ENCODE measurements at places on chromosomes 11 and 22.

DNA sequence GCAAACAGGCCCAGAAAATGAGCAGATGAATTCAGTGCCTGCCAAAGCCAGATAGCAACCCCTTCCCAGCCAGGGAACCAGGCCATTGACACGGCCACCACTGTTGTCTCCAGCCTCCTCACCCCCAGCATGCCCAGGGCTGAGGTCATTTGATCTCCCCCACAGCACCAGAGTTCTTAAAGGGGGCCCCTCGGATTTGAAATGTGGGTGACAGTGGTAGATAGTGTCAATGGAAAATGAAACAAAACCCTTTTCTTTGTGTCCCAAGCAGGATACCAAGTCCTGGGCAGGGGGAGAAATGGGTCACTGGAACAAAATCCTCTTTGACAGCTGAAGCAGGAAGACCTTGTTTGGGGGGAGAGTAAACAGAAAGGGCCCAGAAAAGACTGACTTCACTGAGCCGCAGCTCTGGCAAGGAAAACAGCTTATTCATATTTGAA, 14.3 kb upstream of the ACCSL start:
- DNase-seq = no peak

DNA sequence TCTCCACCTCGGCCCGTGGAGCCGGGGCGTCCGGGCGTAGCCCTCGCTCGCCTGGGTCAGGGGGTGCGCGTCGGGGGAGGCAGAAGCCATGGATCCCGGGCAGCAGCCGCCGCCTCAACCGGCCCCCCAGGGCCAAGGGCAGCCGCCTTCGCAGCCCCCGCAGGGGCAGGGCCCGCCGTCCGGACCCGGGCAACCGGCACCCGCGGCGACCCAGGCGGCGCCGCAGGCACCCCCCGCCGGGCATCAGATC, 439 bp downstream of the YAP1 start:
- no peak for DNase-seq

GRCh38 chr11:4191031-4191571, 96.5 kb downstream of the RRM1 start:
- no peak for DNase-seq

GRCh38 chr11:134841411-134841810, 429.4 kb upstream of the B3GAT1 start:
- no peak for DNase-seq

GRCh38 chr11:124807660-124808270, 7.6 kb upstream of the MSANTD2 start:
- DNase-seq = no peak

- DNase-seq = peak; percentile 77
Measured at GRCh38 chr11:104705490-104706190, 192.6 kb downstream of the CASP12 start.

DNA sequence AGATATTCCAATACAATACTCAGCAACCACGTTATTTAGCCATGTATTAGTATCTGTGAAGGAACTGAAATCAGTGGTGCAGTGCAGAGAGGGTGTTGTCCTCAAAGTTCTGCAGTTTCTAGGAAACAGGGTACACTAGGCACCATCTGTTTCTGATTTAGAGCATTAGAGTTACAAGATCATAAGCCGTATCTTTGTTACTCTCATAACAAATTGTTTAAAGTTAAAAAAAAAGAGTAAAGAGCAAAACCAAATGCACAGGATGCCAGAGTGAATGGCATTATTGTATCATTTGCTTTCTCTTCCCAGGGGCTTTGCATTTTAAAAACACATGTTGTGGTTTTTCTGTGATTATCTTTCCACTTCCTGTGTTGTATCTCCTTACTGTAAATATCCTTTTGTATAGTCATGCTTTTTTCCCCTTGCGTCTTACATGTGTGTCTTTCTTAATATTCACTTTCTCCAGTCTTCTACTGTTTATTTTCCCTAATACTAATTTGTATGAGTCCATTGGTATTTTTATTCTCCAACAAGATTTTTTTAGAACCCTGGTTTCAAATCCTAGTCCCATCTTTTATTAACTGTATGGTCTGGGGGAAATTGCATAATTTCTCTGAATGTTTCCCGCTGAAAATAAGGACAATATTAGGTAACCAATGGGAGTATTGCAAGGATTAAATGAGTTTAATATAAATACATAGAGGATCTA, 15.2 kb upstream of the NUP160 start:
- no peak for DNase-seq

- no peak for DNase-seq
Measured at GRCh38 chr22:22993184-22993583, 77.1 kb upstream of the GNAZ start.

GRCh38 chr11:47264521-47264920, 5.4 kb upstream of the MADD start:
- no peak for DNase-seq

DNA sequence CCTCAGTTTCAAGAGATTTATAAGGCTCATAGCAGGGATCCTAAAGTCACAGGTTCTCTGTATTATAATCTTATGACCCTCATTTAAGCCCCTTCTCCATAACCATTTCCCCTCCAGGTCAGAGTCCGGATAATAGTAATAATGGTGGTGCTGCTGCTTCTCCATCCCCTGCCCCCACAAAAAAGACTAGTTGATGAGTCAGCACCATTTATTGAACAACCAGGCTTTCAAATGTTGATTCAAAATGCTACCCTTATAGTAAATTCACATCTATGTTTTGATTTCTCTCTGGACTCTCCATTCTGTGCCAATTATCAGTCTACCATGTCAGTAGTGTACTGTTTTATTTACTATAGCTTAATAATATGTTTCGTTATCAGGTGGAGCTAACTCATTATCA, 17.6 kb upstream of the RIC3 start:
- DNase-seq = no peak

GRCh38 chr11:86577644-86578636, 94.5 kb downstream of the ME3 start:
- no peak for DNase-seq

- DNase-seq = no peak
Measured at GRCh38 chr11:35363246-35363801, 56.0 kb downstream of the SLC1A2 start.

DNA sequence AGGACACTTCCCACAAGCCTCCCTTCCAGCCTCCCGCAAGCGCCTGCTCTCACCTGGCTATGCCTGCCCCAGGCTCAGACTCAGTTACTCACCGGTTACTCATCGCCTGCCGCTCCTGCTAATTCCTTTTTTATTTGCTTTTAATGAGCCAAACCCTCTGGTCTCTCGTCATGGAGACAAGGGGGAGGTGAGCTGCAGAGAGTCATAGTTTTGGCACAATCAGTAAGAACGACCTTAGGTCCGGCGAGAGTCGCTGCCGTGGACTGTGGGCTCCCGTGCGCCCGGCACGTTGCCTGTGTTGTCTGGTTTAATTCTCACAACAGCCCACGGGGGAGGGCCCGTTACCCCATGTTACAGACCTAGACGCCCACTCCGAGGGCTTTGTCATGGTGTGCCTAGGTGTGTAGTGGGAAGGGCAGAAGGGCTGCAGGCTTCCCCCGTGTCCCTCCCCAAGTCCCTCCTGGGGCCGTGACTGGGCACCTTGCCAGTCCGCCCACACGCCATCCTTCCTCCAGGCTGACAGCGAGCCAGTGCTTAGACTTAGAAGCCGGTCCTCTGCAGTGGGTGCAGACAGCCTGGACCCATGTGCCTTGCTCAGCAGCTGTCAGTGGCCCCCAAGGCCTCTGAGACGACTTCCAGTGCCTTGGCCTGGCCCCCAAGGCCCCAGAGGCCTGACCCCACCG, 42.2 kb downstream of the WNT7B start:
- no peak for DNase-seq

DNA sequence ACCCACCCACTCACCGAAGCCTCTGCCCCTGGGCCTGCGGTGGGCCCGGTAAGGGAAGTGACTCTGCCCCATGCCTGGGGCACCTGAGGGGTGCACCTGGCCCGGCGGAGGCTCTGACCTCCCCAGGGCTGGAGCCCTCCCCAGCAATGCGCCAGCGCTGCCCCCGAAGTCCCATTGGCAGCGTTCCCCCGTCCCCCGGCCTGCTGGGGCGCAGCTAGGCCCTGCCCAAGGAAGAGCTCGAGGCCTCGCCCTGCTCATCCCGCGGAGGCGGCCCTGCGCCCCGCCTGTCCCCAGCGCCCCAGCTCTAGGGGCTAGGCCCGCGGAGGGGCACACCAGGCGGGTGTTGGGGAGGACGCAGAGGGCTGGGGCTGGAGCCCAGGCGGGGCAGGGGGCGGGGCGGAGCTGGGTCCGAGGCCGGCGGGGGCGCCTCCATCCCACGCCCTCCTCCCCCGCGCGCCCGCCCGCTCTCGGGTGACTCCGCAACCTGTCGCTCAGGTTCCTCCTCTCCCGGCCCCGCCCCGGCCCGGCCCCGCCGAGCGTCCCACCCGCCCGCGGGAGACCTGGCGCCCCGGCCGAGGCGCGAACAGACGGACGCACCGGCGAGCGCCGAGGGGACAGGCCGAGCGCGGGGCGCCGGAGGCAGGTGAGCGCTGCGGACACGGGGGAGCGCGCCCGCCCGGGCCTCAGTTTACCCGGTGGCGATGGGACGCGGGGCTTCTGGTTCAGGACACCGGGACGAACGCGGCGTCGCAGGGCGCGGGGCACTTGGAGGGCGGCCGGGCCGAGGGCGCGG, at the start of gene EPS8L2:
EPS8L2 (plus strand) TSS at position 586 of the 793 bp plus-strand sequence. CDS start 3,177 bp downstream, outside the sequence.
- no peak for DNase-seq

DNA sequence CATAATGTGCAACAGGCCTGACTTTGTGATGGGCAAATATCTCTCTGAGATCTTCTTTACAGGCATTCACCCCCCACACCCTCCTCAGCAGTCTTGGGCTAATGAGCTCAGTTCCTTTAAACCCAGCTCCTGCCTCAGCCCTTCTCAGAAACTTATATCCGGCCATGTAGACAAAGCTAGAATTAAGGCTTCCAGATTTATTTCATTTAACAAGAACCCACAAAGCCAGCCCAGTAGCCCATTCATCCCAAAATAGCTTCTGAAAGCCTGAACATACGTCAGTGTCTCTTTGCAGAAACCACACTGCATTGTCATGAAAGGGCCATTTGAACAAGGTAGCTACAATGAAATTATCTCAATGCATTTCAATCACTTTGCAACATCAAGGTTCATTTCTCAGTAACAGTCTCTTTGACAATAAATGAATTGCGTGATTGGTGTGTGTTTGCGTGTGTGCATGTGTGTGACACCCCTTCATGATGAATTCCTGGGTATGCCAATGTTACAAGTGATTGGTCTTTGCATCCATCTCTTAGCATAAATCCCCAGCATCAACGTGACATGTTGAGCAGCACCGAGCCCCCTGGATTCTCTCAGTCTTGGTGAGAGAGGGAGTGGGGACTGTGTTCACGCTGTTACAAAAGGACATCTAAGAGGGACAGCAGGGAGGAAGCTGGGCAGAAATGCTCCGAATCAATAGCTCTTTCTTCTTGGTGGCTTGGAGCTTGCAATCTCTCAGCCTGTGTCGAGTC, 299.6 kb downstream of the KIRREL3 start:
- no peak for DNase-seq

DNA sequence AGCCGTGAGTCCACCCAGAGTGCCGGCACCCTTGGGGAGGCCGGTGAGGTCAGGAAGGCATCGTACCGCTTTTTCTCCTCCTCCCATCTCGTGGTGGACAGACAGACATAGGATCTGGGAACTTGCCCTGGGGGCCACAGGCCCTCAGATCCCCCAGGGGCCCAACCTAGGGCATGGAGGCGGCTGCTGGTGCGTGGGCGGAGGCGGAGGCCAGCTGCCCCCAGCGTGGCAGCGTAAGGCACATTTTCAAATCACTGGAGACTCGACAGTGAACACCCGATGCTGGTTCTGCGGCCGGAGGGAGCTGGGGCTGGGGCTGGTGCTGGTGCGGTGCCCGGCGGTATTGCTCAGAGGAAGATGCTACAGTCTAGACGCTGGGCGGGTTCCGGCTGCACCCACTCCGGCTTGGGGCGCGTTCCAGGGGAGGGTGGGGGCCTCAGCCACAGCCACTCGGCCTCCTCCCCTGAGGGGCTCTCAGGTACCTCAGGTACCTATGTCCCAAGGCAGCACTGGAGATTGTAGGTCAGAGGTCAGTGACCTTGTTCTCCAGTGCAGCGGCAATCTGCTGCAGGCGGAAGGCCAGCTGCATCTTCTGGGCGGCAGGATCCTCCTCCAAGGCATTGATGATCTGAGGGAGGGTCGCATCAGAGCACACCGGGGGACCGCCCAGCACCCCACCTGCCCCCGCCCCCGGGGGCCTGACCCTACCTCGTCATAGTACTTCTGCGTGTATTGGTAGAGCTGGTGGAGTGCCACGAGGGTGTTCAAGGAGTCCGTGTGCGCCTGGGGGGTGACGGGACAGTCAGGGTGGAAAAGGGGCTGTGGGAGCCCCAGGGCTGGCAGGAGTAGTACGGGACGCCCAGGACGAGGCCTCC, 5.2 kb upstream of the MAPK11 start:
- DNase-seq = no peak

GRCh38 chr11:8767466-8768142, 85.0 kb downstream of the RPL27A start:
- DNase-seq = no peak

GRCh38 chr22:46397514-46397913, 62.0 kb downstream of the TRMU start:
- DNase-seq = no peak

- DNase-seq = no peak
Measured at GRCh38 chr11:130765406-130765805, 150.9 kb downstream of the SNX19 start.

DNA sequence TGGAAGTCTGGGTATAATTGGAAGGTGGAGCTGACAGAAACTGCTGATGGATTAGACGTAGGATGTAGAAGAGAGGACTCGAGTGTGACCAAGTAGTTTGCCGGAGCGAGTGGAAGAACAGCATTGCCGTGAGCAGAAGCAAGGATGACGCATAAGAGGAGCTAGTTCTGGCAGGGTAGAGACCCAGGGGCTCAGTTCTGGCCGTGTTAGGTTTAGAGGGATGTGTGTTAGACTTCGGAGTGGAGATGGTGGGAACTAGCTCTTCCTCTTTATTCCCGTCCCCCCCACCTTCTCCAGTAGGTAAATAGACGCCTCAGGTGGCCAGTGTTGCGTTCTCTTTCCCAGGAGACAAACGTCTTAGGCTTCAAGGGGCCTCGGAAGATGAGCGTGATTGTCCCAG, 19.1 kb downstream of the TUB start:
- DNase-seq = no peak

- no peak for DNase-seq
Measured at GRCh38 chr11:13667245-13667644, 1.2 kb upstream of the FAR1 start.

GRCh38 chr11:36139767-36140166, 149.5 kb downstream of the COMMD9 start:
- no peak for DNase-seq

Measured in activated CD4-positive, alpha-beta T cell treated with anti-CD3 and anti-CD28 coated beads, Interleukin-2, amount 50 U/mL, for 24 hours (primary cell).